Nephron progenitor cell (in vitro differentiated cells): ENCODE measurements at places on chromosomes 4 and X.

DNA sequence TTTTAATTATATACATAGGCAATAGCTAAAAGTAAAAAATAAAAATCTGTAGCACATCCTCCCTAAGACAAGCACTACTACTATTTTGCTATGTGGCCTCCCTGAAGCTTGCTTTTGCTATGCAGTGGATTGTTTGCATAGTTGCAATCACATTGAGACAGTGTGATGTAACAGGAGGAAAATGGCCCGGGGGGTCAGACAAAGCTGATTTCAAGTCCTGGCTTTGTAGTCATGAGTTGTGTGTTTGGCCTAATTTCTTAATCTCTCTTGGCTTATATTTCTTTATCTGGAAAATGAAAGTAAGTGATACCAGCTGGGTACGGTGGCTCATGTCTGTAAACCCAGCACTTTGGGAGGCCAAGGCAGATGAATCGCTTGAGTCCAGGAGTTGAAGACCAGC is 166.6 kb downstream of the LHFPL1 start:
- no peak for DNase-seq

- DNase-seq: no peak
Measured at GRCh38 chrX:102697494-102697893, 14.8 kb upstream of the GPRASP2 start.

- DNase-seq: no peak
Measured at GRCh38 chr4:125140966-125141495, 173.7 kb upstream of the FAT4 start.

- no peak for DNase-seq
Measured at GRCh38 chr4:865121-865465, 39.2 kb upstream of the CPLX1 start.

DNA sequence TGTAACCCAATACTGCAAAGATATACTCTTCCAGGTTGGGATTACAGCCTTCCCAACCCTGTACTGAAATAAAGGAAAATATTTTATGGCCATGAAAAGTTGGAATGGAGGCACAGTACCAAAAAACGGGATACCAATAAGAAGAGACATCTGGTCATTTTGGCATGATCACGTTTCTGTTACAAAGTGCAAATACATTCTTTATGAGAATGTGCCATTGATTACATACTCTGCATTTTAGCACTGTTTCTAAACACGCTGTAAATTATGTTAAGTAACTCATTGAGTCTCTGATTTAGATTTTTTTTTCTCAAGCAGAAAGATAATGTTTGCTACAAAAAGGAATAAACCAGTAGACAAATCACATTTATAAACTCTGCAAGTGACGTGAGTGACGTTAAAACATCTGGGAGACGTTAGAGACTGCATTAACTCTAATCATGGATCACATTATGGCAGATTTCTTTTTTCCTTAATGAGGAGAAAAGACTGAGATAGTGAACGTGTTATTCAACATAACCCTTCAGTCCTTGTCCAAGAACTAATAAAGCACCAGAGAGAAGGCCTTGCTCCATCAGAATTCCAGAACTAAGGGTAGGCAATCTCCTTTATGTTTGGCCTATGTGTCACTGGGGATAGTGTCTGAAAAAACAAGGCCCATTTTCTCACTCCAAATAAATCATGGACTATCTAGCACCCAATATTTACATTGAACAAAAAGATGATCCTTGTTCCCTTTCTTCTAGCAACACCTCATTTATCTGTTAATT is 31.0 kb downstream of the UNC5C start:
- no peak for DNase-seq

DNA sequence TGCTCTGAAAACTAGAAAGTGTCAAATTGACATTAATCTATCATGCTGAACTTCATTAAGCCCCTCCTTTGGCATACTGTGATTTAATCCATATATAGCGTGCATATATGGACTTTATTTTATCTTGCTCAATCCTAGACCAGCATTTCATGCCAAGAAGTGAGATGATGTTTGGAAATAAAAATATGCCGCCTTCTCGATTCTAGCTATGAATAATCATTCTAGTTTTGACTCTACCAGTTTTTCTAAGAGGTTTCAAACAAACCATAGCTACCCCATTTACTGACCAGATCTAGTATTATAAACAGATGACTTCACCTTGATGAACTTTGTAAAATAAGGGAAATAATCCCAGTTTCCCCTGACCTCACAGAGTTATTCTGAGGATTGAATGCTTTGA is 95.0 kb downstream of the ARX start:
- no peak for DNase-seq

DNA sequence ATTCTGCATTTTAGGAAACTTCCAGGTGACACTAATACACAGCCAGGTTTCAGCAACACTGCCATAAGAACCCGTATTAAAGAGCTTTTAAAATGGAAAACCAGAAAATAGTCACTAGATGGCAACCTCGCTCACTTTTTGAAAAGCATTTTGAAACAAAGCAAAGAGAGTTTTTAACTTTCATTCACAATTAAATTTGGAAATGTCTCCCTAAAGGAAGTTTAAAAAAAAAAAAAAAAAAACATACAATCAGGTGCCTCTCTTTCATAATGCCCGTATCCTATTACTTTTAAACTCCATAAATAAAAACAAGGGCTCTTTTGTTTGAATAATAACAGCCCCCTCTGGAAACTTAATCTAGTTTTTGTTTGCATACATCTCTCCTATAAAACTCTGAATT is 20.3 kb downstream of the MEPE start:
- no peak for DNase-seq

- DNase-seq: no peak
Measured at GRCh38 chr4:151263455-151263854, 13.5 kb upstream of the PRSS48 start.
